Muscle of back (tissue), 13 donors: ENCODE measurements at places on chromosomes 4 and X. TPM values are rescaled to one million over a fixed set of nuclear protein-coding genes. Genes with fewer than 3 reads are reported as not detected.

SLC2A9 gene
- 4.6 TPM for polyA plus RNA-seq

EREG gene
- 0.16 TPM for polyA plus RNA-seq

PDZD4 gene
- polyA plus RNA-seq = 2.7 TPM

PPEF2 gene
- not detected for polyA plus RNA-seq

PRDM5 gene
- polyA plus RNA-seq = 10.2 TPM

S100G gene
- polyA plus RNA-seq = not detected

PGAM4 gene
- polyA plus RNA-seq = not detected

SPANXD gene
- polyA plus RNA-seq = not detected

CLNK gene
- polyA plus RNA-seq = 0.43 TPM

TEC gene
- 0.57 TPM for polyA plus RNA-seq
